ENCODE measurements at places on chromosomes 5 and 9.

GRCh38 chr9:95105519-95106287 lies 211.8 kb downstream of the FANCC start:
- DNase-seq = no peak

DNA sequence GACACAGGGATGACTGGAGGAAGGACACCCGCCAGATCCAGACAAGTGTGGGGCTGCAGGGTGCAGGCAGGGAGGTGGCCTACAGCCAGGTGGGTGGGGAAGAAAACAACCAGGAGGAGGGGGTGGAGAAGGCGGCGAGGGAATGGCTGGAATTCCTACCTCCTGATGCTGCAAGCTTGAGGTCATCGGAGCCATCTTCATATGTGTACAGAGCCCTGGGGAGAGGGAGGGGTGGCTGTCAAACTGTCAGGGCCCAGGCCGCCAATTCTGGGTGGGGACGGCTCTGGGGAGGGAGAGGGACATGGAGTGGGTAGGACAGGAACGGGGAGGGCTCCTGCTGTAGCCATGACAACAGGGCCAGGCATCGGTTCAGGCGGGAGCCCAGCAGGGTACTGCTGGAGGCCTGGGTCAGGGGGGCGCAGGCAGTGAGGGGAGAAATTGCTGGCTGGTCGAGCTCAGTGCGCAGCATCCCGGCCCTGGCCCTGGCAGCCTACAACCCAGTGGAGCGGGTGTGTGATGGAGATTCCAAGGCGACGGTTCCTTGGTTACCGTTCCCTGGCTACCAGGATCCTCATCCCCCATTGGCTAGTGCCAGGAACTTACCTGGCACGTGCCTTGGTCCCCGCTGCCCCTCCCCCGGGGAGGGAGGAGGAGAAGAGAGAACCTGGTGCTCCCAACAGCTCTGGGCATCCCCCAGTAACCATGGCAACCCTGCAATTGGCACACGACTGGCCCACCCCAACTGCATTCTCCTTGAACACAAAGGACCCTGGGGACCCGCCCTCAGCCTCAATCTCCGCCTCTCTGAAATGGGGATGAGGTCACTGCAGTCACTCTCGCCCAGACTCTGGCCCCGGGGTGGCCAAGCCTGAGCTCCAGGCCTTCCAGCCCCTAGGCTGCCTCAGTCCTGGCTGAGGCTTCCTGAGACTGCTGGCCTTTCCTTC lies 4.5 kb downstream of the DBN1 start:
- DNase-seq = no peak

- DNase-seq = no peak
Measured at GRCh38 chr5:68137511-68138140, 77.9 kb upstream of the PIK3R1 start.

GRCh38 chr5:74136276-74136825 lies 504.2 kb downstream of the ENC1 start:
- DNase-seq = no peak

- DNase-seq = peak; percentile 93
Measured at GRCh38 chr9:72305102-72305546, 59.9 kb downstream of the ZFAND5 start.

DNA sequence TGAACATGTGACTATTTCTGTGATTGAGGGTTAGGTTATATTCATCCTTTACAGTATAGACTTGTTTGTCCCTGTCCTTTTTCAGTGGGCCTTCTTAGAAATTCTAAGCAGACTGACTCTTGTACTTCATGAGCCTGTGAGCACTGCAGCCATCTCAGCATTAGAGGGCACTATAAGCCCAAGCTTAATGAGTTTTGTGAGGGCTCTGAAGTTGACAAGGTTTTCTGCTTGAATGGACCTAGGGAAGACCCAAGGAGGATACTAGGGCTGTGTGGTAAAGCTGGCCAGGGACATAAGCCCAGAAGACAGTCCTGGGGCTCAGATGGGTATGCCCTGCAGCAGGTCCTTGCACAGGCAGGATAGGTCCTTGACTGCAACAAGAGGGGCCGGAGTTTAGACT lies 126.5 kb downstream of the MRPS30 start:
- no peak for DNase-seq

DNA sequence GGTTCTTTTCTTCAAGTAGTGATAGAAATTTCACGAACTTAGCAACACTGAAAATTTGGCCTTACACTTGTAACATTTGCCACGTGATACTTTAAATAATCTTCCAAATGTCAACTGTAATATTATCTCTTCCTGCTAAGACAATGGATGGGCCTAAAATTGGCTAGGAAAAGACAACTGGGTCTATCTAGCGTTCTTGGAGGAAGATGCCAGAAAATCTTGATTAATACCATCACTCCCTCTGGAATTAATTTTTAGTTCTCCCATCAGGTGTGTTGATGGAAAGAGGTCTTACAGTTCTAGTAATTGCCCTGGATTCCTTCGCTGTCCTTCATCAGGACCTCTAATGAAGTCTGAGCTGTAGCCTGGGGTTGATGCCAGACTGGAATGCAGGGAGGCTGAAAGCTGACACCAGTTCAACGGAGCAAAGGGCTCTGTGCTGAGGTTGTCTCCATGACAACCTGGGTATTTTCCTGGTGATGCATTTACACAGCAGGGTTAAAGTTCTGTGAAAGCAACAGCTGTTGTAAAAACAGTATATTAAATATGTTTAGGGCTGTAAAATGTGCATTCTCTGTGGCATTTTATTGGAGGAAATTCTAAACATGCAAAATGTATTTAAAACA lies 92.3 kb downstream of the GAS1 start:
- DNase-seq = no peak

- no peak for DNase-seq
Measured at GRCh38 chr9:35105571-35106342, 2.8 kb upstream of the STOML2 start.

DNA sequence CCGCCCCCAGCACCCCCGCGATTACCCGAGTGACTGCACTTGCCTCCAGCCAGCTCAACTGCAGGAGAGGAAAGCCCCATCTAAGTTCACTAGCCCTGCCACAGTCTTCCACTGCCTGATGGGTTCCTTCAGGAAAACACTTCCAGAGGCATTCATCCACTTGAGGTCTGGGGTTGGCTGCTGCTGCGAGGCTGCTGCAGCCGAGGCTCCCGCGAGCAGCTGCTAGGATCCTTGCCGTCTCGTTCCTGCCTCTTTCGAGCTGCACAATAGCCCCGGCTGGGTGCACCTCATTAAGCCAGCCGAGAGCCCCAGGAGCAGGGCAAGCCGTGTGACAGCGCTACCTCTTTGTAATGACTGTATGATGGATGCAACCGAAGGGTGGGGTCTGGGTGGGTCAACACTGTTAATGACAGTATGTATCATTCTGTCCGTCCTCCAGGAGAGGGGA lies 24.2 kb upstream of the ELAVL2 start:
- DNase-seq = no peak

DNA sequence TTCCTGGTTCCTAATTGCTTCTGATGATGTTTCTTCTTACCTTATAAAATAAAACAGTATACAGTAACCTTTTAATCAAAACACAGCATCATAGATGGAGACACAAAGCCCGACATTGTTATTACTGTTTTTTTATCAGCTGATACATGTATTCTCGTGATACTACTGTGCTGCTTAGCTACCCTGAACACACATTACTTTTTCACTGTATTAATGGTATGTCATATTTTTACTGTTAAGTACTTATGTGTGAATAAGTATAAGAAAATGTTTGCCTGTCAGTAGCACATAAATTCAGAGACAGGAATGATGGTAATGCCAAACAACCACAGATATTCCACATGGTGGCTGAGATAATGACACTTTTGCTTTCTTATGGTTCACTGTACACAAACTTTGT lies 68.7 kb downstream of the RAB24 start:
- DNase-seq = no peak

- DNase-seq = no peak
Measured at GRCh38 chr5:57681942-57682341, 199.3 kb upstream of the ACTBL2 start.

- DNase-seq = no peak
Measured at GRCh38 chr5:159906463-159906862, 9.8 kb upstream of the ADRA1B start.

DNA sequence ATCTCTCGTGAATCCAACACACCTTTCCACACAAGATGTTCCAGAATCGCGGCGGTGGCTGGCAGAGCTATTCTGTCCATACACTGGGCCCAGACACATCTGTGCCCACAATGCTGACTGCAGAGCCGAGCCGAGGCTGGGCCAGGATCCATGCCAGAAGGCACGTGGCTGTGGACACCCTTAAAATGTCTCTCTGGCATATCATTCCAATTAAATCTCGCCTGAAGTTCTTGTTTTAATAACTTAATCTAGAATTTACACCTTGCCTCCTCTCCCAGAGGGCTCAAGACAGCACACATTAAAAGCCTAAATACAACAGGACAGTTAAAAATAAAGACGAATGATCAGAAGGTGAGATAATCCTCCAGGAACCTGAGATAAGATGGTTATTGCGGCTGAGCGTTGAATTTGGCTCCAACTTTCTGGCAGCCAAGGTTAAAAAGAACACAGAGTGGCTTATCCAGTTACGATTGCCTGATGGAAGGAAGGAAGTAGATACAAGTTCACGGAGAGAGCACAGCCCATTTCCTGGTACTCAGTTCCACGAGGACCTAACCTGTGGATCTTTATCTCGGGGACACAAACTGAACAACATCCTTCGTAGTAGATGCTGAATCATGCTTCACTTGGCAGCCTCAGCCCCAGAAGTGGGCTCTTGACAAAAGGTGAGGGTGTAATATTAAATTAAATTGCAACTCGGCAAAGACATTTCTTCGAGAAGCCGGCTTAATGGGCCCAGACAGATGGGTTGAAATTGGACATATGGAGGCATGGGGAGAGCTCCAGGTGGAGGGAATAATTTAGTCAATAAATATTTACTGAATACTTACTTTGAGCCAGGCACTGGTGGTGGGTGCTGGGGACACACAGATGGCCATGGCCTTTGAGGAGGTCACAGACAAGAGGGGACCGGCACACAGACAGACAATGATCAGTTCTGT lies 86.0 kb upstream of the TBC1D2 start:
- DNase-seq = no peak

DNA sequence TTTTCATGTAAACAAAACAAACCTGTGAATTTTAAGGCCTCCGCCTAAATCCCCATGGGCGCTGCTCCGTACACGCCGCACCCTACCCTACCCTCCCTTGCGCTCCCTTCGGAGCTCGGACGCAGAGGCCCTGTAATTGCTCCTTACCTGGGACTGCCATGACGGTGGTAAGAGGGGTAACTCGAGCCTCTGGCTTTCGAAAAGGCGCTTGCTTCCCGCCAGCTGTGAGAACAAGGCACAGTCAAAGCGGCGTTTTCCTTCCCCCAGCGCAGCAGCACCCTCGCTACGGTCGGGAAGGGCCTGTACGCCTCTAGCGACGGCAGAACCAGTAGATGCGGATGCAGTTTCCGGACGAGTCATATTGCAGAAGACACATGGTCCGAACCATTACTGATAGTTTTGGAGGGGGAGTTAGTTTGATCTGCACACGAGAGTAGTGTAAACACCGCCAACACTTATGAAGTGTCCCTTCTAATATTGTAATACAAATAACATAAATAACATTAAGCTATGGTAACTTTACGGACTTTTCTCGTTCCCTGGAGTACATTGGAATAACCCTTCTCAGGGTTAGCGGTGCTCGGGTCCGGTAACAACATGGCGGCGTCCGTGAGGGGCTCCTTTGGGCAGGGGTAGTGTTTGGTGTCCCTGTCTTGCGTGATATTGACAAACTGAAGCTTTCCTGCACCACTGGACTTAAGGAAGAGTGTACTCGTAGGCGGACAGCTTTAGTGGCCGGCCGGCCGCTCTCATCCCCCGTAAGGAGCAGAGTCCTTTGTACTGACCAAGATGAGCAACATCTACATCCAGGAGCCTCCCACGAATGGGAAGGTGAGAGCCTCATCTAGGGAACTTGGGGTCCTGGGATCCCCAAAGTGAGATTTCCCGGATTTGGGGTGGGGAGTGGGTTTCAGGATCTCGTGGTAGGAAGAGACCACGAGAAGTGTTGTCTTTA lies at the start of the genes CWC27 and SREK1IP1:
CWC27 (plus strand) TSS at position 573 of the 955 bp plus-strand sequence; CDS start at position 790, 217 bp downstream.
SREK1IP1 (minus strand) TSS at position 334 of the 955 bp plus-strand sequence; CDS start at position 160, 174 bp downstream.
- DNase-seq = peak; percentile 81

DNA sequence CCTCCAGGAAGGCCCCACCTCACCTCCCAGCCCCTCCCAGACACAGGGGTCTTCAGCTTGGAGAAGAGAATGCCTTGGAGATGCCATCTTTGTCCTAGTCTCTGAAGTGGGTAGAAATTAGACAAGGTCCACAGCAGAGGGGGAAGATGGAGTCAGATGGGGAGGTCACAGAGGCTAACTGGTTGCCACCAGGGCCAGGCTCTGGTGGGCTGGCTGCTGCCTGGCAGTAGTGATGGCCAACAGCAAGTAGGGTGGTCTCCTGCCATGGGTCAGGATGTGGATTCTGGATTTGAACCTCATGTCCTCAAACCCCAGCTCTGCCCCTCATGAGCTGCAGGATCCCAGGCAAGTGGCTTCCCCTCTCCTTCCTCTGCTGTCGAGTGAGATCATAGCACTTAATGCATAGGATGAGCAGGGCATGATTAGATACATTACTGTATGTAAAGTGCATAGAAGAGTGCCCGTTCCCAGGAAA lies 38.7 kb upstream of the NEK6 start:
- no peak for DNase-seq

DNA sequence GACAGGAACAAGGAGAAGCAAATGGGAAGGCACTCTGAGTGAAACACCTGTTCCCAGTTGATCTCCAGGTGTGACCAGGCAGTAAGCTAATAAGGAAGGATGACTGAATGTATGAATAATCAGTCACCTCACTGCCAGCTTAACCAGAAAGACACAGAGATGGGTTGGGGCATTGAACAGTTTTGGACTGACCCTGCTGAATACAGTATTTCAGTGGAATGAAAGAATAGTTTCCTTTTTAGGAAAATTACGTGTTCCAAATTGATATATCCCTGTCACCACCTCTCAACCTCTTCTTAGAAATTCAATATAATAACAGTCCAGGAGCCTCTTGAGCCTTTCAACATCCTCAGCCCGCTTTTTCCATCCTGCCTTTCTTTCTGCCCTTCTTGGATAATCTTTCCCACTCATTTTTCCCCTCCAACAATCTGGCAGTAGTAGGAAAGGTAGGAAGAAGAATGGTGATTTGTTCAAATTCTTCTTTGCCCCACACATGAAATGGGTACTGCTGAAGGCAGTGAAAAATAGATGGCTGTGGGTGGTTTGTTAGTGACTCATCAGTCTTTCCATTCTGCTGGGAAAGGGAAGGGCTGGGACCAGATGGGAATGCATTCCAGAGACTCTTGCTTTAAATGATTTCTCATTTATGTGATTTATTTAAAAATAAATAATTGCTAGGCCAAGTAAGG lies 117.9 kb downstream of the ZSWIM6 start:
- DNase-seq = no peak

- no peak for DNase-seq
Measured at GRCh38 chr5:74977471-74977870, 74.9 kb downstream of the GCNT4 start.

DNA sequence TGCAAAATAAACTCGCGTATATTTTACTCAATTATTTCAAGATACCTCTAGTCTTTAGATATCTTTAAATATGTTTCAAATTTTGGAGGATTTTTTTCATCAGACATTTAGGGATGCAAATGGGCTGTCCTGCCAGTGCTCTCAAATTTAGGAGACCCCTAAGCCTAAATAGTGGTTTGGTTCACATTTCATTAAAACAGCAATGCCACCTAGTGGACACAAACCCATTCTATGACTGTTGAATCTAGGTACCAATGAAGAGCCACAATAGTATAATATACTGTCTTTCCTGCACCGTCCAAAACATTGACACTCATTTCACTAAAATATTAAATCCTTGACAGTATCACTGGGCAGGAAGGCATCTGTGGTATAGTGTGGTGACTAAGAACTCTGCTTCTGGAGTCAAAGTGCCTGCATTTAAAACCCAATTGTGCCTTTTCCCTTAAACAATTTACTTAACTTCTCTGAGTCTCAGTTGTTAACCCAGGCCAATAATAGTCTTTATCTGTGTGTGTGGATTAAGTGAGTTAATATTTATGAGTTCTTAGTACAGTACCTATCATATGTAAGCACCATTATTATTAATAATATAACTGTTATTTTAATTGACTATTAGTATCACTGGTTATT lies 148.0 kb downstream of the RORB start:
- DNase-seq = no peak
